Psoas muscle (tissue), 8 donors: ENCODE measurements at places on chromosomes 16 and 17. TPM values are rescaled to one million over a fixed set of nuclear protein-coding genes. Genes with fewer than 3 reads are reported as not detected.

Gene RAB26
- polyA plus RNA-seq, result 0.21 TPM

Gene GNAO1
- polyA plus RNA-seq, result 0.60 TPM

Gene XAF1
- 7.4 TPM for polyA plus RNA-seq

Gene CYGB
- 6.4 TPM for polyA plus RNA-seq

Gene GJD3
- 0.17 TPM for polyA plus RNA-seq

Gene HBM
- not detected for polyA plus RNA-seq

Gene HP
- polyA plus RNA-seq, result 13.0 TPM

- no peak for DNase-seq
Measured at GRCh38 chr16:50473356-50473945, 74.7 kb upstream of the NKD1 start.

DNA sequence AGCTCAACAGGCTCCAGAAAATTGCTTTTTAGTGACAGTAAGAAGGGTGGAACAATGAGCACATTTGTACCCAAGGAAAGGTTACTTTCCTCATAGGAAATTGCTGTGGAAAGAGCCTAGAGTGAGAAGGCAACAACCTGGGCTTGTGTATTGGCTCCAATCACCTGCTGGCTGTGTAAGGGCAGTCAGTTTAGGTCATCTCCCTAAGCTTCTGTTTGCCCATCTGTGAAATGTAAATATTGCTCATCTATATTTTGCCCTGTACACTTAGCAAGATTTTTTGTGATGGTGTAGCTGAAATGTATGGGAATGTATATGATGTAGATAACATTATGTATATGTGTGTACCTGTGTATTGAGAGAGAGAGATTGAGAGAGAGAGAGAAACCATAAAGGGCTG is 225.2 kb upstream of the MPHOSPH6 start:
- DNase-seq, result no peak

DNA sequence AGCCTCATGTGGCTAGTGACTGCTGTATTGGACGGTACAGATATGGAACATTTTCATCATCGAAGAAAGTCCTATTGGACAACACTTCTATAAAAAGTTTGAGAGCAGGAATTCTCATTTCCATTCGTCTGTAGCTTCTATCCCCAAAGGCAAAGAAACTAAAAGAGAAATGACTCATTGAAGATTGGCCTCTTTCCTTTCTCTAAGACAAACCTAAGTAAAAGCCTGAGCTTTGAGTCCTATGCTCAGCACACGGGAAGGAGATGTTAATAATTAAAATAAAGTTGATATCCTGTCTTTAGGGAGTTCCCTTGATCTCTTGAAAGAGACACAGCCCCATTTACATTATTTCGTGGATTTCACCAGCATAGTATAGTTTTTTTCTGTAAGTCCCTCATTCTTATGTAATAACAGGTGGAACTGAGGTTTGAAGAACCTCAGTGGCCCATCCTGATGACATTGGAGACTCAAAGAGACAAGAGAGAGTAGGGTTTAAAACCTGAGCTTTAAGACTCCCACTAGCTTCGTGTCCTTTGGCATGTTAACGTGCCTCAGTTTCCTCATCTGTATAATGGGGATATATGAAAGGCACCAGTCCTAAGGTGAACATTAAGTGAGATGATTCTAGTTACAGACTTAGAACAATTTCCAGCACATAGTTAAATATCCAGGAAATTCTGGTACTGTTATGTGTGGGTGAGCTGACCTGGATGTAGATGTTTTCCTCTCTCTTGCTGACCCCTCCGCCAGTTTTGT is 174.0 kb downstream of the IRX3 start:
- no peak for DNase-seq

GRCh38 chr16:83211711-83212110 is 584.9 kb downstream of the CDH13 start:
- no peak for DNase-seq

DNA sequence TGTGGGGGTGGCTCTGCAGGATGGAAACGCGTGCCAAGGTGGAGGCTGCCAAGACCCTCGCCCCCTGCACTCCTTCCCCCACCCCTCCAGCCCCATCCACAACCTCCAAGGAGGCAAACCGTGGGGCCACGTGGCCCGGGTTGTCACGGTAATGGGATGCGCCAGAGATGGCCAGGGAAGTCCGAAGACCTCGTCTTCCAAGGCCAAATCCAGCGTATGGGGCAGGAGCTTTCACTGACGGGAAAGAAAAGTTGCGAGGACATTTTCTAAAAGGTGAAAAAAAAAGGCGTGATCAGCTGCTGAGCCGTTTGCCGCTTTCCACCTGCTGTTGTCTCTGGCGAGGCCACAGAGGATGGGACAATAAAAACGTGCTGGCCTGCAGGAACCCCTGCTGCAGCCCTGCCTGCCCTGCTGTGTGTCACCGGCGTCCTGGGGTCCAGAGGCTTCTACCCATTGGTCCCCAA is 28.3 kb upstream of the GSE1 start:
- DNase-seq, result no peak

GRCh38 chr16:80654094-80654862 is 113.5 kb downstream of the DYNLRB2 start:
- DNase-seq, result no peak

- DNase-seq, result no peak
Measured at GRCh38 chr17:72206376-72206775, 85.6 kb downstream of the SOX9 start.

GRCh38 chr16:2712546-2712945 is 7.5 kb downstream of the PRSS27 start:
- DNase-seq, result no peak

- DNase-seq, result no peak
Measured at GRCh38 chr17:83082424-83082823, 3.0 kb downstream of the METRNL start.

DNA sequence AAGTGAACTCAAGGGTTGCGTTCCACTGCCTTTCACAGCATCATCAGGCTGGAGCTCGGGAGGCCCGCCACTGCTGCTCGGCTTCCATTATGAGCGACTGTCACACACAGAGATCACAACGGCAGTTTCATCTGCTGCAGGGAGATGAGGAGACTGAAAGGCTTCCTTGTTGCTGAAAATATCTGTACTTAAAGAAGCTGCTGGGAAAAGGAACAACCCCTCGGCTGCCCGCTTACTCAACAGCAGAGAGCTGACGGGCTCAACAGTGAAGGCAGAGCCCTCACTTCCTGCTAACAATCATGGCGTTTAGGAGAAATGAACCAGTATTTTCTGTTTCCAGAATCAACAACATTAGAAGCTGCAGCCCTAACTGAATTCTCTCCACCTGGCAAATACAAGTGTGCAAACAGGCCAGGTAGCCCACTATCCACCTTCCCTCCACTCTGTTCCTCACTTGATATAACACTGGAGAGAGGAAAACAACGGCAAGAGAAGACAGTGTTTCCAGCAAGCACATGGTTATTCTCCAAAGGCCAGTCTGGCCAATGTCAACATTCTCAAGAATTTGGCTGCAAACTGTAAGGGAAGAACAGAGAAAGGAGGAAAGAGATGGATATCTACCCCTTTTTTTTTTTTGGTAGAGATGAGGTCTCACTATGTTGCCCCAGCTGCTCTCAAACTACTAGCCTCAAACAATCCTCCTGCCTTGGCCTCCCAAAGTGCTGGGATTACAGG is 33.7 kb downstream of the MBTPS1 start:
- no peak for DNase-seq

- DNase-seq, result peak; percentile 54
Measured at GRCh38 chr16:10895053-10895946, 18.3 kb downstream of the CIITA start.

DNA sequence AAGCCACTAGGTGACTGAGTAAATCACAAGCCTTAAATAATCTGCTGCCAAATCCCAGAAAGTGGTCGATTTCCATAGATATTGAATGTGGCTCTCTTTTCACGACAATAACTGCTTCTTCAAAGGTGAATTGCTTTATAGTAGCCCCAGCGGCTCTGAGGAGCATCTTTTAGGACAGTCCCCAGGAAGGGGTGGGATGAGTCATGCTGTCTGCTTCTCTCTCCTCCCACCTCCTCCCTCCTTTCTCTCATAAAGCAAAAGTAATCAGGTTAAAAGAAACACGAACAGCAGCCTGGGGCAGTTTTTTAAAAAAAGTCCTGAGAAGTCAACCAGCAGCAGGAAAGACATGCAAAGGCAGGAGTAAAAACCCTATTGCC is 1.8 kb downstream of the KIAA0513 start:
- no peak for DNase-seq

DNA sequence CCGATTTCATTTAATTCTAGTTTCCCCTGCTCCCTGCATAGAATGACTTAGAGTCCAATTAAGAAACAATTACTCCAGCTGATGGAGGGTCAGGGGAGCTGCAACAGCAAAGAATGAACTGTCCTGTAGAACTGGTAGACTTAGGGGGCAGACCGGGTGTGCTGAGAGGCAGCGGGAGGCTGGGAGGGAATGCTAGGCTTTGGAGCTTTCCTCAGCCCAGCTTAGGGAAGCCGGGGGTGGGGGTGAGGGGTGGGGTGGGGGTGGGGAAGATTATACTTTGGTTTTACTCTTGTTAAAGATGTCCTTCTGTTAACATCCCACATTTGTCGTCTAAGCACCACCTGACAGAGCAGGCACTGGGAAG is 458.6 kb upstream of the ASIC2 start:
- DNase-seq, result no peak

GRCh38 chr16:66273053-66273452 is 93.4 kb upstream of the CDH5 start:
- DNase-seq, result no peak

DNA sequence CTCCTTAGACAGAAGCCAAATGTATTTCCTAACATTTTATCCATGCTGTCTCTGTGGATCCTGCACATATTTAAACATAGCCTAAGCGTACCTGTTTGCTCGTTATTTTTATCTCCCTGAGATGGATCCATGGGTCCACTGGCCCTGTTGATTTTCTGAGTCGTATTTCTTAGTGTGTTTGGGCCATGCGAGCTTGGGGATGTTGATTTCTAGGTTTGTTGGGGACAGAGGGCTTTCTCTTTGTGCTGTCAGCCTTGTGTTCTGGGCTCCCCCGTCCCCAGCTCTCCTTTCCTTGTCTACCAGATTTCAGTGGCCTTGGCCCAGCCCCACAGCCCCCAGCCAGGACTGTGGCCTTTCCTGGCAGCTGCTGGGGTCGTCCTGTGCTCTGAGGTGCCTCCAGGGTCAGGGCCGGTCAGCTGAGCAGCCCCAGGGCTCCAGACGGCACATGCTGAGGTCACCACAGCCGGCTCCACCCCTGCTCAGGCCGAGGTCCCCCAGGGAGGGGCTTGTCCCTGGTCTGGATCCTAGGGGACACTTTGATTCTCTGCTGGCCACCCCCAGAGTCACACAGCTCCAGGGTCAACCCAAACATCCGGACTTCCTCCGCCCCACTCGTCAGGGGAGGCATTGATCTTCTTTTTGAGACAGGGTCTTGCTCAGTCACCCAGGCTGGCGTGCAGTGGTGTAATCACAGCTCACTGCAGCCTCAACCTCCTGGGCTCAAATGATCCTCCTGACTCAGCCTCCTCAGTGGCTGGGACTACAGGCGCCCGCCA is 4.4 kb downstream of the SSTR5 start:
- no peak for DNase-seq

DNA sequence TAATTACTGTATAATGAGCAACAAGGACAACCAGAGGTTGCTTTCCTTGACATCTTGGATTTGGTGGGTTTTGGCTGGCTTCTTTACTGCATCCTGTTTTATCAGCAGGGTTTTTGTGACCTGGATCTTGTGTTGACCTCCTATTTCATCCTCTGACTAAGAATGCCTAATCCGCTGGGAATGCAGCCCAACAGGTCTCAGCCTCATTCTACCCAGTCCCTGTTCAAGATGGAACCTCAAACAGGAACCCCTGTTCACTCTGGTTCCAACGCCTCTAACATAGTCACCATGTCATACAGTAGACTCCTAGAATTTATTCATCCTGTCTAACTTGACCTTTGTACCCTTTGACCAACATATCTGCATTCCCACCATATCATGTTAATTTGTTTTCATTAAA is 183.8 kb upstream of the SOX9 start:
- no peak for DNase-seq

- DNase-seq, result no peak
Measured at GRCh38 chr17:10768750-10769251, 35.1 kb downstream of the TMEM238L start.

DNA sequence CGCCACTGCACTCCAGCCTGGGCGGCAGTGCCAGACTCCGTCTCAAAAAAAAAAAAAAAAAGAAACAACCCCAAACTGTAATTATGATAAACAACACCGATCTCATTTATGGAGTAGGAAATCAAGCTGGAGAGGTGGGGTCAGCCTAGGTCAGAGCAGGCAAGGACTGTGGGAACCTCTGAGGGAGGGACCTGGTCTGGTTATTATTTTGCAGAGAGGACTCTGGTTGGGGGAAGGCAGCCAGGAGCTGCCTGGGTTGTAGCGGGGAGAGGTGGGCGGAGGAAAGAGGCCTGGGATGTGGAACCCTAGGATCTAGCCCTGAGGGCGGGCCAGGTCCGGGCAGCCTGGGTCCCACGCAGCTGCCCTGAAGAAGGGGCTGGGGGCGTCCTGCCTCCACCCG is 10.9 kb upstream of the HS3ST6 start:
- no peak for DNase-seq

GRCh38 chr16:53083119-53083518 is 28.3 kb downstream of the CHD9 start:
- no peak for DNase-seq

- no peak for DNase-seq
Measured at GRCh38 chr16:43294-43693, 10.1 kb downstream of the POLR3K start.

DNA sequence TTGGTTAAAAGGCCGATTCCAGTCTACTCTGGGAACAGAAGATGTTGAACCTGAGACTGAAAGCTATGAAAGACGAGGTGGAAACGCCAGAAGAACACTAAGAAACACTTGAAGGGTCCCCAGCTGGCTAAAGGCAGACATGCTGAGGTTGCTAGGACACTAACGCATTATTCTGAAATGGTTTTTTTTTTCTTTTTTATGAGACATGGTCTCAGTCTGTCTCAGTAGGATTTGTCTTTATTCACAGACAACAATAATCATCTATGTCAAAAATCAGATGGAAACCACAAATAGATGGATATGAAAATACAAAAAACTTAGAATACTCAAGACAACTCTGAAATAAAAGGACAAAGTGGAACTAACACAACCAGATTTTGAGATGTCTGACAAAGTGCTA is 35.0 kb upstream of the RASD1 start:
- DNase-seq, result no peak

DNA sequence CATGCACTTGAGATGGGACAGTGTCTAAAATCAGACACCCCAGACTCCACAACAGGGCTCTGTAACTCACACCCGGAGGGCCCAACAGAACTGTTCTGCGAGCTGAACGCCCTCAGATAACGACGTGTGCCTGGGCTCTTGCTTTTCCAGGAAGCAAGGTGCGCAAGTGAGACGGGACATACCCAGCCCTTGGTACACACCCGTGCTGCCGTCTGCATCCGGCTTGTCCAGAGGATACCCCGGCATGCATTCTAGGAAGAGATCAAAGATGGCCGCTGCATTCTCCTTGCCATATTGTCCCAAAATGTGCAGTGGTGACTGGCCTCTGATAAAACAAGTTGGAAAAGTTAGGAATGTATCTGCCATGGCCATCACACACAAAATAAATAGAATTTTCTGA is 29.4 kb downstream of the CYB5D2 start:
- DNase-seq, result no peak

GRCh38 chr16:86509759-86510464 is 415 bp upstream of the FOXF1 start:
- peak; percentile 51 for DNase-seq
